Peyer's patch (tissue), 4 donors: ENCODE measurements at places on chromosomes 1 and 21. TPM values are rescaled to one million over a fixed set of nuclear protein-coding genes. Genes with fewer than 3 reads are reported as not detected.

- no peak for DNase-seq
Observed at GRCh38 chr1:21775985-21776562, 6.9 kb downstream of the USP48 start.

DNA sequence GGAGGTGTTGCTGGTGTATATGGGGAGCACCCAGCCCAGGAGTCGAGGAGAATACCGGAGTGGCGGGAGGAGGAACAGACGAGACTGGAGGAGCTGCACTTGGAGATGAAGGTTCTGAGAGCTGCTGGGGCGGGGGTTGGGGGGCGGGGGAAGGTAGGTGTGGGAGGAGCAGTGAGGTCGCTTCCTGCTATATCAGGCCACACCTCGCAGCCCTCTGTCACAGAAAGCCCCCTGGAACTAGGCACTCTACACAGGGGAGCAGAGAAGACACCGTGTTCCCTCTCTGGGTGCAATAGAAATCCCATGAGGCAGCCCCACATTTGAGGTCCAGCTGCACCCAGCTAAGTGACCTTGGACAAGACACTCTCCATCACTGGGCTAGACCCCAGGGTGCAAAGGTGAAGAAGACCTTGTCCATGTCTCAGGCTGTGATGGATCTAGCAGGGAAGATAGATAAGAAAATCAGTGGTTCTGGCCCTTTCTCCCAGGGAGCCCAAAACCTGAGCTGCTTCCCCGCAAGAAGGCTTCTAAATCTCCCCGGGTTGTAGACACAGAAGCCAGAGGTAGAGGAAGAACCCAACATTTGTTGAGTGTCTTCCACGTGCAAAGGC is 155.8 kb upstream of the EDN2 start:
- no peak for DNase-seq

DNA sequence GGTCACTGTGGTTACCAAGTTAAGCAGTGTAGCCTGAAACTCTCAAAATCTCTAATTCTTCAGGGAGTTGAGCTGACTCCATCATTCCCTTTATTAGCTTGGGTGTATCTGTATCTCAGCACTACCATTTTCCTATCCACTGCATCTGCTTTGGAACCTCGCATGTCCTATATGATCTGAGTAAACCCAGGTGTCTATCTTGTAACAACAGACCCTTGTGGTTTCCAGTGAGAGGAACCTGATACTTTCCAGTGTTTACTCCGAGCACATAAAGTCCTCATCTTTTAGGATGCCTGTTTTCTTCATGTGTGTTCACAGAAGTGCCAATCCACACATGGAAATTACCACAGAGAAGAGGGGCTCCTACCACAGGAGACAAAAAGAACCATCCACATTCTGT is 650.4 kb downstream of the LMO4 start:
- no peak for DNase-seq

GRCh38 chr1:173499729-173500128 is 22.6 kb downstream of the PRDX6 start:
- no peak for DNase-seq

DNA sequence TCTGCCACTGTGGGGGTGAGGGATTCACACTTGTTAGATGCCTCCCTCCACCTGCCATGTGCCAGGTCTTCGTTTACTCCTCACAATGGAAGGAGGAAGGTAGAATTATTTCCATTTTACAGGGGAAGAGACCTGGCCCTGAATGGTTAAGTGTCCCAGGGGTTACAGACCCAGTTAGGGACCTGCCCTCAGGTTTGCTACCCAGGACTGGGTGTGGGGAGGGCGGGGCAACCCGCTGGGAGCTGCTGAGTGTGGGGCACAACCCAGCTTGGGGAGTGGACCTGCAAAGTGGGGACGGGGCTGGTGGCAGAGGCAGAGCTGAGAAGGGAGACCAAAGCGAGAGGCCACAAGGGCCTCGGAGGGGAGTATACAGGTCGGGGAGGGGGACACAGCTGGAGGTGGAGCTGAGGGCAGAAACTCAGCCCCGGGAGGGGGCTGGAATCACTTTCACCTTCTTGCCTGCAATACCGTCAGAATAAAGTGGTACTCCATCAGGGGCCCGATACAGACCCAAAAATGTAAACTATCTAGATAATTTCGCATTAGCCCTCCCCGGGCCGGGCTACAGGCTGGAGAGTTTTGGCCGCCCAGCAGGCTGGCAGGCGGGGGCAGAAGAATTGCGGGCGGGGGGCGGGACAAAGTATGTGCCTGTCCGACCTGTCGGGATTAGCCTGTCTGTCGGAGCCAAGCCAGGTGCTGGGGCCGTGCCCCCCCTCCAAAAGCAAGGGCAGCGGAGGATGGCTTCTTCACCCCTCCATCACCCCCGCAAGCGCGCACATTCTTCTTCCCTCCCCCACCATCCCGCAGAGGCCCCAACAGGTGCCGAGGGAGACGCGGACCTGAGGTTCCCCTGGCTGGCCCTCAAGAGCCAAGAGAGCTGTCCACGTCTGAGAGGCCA is 1.4 kb downstream of the RSPO1 start:
- no peak for DNase-seq

DNA sequence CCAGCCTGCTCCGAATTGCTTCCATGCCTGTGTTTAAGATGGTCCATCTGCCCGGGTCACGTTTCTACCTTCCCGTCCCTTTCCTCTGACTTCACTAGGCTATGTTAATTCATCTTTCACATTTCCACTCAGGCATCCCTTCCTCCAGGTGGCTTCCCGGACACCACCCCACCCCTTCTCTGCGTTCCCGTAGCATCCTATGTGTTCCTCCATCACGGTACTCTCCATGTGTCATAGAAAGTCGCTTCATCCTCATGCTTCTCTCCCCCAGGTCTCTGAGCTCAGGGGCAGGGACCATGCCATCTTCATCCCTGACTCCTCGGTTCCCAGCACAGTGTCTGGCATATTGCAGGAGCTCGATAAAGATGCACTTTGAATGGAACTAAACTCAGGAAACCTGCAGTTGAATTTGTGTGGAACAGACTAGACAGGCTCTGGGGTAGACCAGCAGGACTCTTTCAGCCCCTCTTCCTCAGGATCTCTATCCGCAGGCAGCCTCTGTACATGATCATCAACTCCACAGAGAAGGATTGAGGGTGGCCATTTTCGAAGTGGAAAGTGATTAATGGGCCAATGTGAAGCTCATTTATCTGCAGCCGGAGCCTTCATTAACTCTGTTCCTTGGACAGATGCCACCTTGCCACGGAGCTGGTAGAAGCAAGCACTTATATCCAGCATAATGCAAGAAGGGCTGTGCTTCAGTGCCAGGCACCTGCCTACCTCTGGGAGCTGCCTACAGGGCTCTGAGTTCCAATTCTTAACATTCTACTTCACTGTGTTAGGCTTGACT is 9.1 kb downstream of the C1orf226 start:
- DNase-seq, result no peak

DNA sequence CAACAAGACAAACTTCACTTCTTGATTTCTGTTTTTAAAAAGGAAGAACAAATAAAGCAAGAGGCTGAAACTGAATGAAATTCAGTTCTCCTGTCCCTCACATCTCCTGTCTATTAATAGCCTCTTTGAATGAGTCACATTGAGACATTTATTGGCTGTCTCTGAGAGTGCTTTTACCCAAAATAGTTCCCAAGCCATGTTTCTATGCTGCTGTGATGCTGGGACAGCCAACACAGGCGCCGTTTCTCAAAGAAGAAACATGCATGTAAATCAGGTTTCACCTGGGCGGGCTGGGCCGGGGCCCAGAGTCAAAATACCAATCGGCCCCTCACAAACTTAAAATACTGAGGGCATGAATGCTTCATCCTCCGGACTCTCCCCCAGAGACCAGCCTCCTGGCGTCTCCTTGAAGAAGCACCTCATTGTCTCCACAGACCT is 105.2 kb downstream of the EDEM3 start:
- no peak for DNase-seq

DNA sequence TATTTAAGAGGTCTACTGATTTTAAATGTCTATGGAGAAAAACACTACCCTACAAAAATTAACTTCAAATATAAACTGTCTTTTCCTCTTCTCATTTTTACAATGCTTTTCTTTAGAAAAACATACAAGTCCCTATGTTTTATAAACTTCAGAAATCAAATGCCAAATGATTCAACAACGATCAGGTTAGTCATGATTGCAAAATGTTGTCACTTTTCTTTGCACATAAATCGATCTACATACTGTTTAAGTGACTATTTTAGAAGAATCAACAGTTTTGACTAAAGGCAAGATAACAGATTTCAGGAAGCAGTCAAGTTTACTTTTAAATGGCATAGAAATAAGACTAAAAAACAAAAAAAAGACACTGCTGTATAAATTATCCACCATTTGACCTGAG is 168.7 kb downstream of the GPATCH2 start:
- no peak for DNase-seq

DNA sequence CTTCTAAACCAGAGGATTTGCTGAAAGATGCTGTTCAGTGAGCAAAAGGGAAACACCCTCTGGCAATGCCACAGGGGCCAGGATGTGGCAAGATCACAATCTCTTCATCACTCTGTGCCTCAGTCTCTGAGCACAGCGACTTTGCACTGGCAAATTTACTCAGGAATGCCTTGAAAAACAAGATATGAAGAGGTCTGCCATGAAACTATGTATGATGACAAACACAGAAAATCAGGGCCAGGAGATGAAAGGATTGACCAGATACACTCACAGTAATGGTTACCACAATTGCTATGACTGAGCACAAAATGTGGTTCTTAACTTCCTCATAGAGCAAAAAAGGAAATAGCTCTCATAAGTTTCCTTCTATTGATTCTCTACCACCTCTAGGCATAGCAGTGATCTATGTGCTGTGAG is 5.8 kb downstream of the TTC13 start:
- DNase-seq, result peak; percentile 77

DNA sequence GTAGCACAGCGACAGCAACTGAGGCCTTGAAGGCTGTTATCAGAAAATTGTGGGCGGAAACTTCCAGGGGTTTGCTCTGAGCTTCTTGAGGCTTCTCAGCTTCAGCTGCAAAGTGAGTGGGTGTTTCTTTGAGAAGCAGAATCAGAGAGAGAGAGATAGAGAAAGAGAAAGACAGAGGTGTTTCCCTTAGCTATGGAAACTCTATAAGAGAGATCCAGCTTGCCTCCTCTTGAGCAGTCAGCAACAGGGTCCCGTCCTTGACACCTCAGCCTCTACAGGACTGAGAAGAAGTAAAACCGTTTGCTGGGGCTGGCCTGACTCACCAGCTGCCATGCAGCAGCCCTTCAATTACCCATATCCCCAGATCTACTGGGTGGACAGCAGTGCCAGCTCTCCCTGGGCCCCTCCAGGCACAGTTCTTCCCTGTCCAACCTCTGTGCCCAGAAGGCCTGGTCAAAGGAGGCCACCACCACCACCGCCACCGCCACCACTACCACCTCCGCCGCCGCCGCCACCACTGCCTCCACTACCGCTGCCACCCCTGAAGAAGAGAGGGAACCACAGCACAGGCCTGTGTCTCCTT is at the start of gene FASLG:
Gene FASLG, plus strand, starts transcription at position 233 of the 583 bp plus-strand sequence. Its CDS starts 99 bp downstream, at position 332.
- no peak for DNase-seq

DNA sequence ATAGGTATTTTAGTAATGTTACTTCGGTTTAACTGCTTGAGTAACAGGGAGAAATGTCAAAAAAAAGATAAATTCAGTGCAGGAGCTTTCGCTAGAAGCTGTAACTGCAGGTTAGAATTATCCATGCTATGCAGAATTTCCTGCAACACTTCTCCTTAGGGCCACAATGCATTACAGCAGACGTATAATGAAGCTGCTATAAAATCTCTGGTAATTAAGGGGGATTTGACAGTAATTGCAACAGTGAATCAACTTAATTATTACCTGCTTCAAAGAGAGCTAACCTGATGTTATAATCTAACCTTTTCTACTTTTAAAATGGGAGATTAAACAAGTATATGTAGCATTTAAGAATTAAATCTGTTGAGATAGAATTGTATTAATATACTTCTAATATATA is 92.6 kb downstream of the ATG4C start:
- no peak for DNase-seq

- no peak for DNase-seq
Observed at GRCh38 chr1:156012051-156012817, 8.5 kb downstream of the SSR2 start.

- no peak for DNase-seq
Observed at GRCh38 chr21:34362136-34362444, 1.7 kb upstream of the KCNE2 start.

DNA sequence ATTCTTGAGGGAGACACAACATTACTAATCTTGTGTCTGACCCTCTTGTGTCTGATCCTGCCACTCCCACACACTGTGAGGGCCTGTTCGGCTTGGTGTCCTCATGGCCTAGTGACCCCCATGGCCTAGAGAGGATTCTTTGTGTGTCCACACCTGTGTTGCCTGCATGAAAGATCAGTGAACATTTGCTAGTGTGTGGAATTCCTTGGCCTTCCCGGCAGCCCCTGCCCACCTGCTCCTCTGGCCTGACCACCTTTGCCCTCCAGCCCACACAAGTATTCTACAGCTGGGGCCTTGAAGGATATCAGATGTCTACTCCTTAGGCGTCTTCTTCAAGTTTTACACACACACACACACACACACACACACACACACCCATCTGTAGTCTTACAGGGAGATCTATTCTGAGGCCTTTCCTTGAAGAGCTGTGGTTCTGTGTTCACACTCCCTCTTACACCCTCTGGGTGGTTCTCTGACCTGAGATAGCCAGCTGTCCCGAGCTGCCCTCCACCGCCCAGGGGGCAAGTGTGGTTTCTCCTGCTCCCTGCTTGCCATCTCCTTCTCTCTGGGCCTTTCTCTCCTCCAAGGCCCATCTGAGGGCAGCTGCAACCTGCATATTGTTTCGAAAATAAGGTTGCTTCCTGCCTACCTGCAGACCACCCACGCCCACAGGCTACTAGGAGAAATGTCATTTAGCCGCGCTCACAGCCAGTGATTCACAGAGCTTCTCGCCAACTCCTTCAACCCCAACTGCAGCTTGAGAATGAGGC is 45.4 kb downstream of the CD247 start:
- DNase-seq, result no peak

DNA sequence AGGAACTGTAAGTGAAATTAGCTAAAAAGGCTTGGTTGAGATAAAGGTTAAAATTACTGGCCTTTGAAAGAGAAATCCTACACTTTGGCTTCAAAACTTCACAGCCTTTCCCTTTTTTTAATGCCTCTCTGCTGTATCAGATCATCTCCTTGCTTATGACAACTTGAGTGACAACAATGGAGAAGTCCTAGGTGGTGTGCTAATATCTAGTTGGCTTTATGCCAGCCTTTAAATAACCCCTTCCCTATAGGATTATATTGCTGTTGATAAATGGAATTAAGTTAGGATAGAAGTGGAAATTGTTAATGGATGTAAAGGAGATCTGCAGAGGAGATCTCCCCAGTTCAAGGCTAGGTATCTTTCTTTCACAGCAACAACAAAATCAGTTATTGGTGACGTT is 130.2 kb upstream of the ATP1B1 start:
- DNase-seq, result no peak

Gene E2F2
- 16.4 TPM for total RNA-seq

Gene SIM2
- total RNA-seq, result not detected

Gene AGMAT
- 43.8 TPM for total RNA-seq

Gene BCAN
- total RNA-seq, result 0.28 TPM
